ENCODE measurements at places on chromosomes 11 and 22. TPM values are rescaled to one million over a fixed set of nuclear protein-coding genes. Genes with fewer than 3 reads are reported as not detected.

- H3K4me1 ChIP-seq = no peaks in the 10 kb centered on the region
- H3K27me3 ChIP-seq = no peaks in the 10 kb centered on the region
- no peak for DNase-seq
- H3K4me3 ChIP-seq = no peak overlapping the region
Measured at GRCh38 chr22:49886346-49887063, 31.7 kb downstream of the ALG12 start.

DNA sequence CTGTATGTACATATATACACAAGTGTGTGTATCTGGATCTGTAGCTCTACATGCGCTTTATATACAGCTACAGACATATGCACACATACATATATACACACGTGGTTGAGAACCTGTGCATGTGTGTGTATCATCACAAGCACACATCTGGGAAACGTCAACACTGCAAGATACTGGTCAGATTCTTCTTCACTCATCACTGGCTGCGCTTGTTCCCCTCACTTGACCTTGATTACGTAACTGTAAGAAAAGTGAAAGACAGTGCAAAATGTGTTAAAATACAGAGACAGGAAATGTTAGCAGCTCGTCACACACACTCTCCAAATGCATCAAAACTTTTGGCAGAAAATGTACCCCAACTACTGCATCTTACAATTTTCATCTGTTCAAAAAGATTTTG lies 51.9 kb upstream of the MN1 start:
- H3K4me1 ChIP-seq = no peaks in the 10 kb centered on the region
- H3K4me3 ChIP-seq = no peak overlapping the region
- no peaks in the 10 kb centered on the region for H3K27me3 ChIP-seq
- DNase-seq = no peak
- no peak overlapping the region for H3K27ac ChIP-seq

DNA sequence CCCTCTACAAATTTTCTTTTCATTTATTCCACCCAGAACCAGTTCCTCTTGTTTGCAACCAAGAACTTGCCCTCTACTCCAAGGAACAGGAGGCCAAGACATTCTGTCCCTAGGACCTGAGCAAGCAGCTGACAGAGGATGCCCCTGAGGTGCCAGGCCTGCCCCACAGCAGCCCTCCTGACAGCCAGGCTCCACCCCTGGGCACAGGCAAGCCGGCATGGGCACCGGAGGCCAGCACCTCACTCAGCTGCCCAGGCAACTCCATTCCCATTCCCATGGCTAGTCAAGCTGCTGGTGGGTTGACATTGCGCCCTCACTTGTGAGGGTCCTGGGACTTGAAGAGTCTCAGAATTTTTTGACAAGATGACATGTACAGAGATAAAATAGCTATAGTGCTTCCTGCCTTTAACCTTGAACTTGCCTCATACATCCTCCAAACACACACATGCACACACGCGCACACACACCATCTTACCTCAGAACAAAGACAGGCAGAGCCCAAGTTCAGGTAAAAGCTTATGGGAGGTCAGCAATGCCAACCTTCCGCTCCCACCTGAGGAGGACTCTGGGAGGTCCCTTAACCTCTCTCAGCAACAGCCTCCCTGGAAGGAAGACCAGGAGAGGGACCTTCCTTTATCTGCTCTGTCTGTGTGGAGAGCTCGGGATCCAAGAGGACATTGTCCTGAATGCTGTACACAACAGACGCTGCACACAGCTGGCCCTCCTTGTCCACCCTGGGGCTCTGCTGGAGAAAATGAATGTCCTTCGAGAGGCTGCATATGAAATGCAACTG lies 620.9 kb upstream of the CADM1 start:
- H3K36me3 ChIP-seq = no peaks in the 10 kb centered on the region
- H3K4me1 ChIP-seq = no peaks in the 10 kb centered on the region
- DNase-seq = no peak
- H3K4me3 ChIP-seq = no peak overlapping the region

DNA sequence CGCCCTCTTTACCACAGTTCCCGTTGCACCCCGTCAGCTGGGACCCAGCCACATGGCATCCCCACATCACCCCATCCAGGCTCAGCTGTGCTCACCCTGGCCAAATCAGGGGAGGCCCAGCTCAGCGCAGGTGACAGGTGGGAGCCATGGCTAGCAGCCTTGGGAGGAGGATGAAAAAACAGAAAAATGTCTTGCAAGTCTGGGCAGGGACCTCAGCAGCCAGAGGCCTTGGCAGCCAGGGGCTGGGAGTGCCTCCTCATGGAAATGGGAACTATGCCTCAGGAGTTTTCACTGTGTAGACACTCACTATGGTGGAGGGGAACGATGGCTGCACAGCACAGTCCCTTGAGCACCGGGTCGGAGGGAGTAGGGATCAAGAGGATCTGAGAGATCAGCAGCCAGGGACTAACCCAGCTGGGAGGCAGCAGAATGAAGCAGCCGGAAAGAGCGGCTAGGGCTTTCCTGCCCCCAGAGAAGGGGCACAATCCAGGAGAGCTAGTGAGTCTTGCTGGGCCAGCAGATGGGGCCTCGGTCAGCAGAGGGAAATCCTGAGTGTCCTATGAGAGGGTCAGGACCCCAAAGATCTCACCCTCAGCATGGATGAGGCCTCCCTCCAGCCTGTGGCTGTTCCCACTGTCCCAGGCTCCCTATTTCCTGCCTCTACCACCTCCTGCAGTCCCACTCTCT lies 6.2 kb upstream of the FTH1 start:
- no peaks in the 10 kb centered on the region for H3K27me3 ChIP-seq
- H3K27ac ChIP-seq = peak overlapping the region; percentile 98
- H3K4me3 ChIP-seq = peak overlapping the region; percentile 57
- peaks cover 40% of the 10 kb centered on the region for H3K36me3 ChIP-seq
- no peak for DNase-seq

ELMOD1 gene
- total RNA-seq = 0.35 TPM

TUB gene
- total RNA-seq = 1.5 TPM

Measured in Calu3 (cell line).